ENCODE measurements at places on chromosomes 4 and X.

DNA sequence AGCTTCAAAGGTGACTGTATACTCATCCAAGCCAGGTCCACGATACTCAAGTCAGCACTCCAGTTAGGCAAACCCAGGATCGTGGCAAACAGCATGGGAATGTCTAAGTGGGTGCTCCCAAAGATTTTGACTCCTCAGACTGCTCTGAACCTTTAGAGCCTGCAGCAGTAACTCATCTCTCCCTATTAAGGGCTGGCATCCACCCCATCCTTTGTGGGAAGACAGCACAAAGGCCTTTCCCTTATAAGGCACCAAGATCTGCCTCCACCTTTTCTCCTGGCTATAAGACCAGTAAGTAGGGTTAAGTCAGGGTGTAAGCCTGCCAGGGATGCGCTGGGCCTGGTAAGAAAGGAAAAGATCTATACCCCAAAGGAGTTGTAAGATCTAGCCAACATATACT is 23.6 kb upstream of the SLC25A43 start:
- no peak for ATAC-seq

DNA sequence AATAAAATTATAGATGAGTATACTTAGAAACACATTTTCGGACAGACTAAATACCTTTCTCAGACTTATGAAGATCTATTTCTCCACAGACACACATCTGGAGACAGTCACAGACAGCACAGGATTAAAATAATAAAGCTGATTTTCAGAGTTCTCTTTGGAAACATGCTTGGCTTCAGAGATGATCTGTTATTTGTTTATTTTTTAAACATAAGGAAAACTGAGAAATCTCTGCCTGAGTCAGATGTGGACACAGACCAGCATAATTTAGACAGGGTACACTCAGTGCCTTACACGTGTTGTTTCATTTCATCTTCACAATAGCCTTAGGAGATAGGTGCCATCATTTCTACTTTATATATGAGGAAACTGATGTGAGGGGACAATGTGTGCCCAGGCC is 92.1 kb downstream of the SLC9A7 start:
- no peak for ATAC-seq

DNA sequence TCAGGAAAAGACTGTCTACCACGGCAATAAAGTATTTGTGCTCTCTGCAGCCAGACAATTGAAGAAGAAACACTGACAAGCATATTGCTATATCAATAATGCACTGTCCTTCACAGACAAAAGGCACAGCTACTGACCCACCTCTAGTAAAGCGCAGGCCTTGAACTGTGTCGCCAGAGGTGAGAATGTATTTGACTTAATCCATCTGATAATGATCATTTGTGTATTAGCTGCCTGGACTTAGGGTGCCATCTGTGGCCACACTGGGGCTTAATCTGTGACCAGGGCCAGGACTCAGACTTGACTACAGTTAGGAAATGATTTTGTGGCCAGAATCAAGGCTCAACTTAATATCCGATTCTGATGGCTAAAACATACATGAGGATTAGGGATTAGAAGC is 260.4 kb downstream of the SMARCA1 start:
- ATAC-seq, result no peak

DNA sequence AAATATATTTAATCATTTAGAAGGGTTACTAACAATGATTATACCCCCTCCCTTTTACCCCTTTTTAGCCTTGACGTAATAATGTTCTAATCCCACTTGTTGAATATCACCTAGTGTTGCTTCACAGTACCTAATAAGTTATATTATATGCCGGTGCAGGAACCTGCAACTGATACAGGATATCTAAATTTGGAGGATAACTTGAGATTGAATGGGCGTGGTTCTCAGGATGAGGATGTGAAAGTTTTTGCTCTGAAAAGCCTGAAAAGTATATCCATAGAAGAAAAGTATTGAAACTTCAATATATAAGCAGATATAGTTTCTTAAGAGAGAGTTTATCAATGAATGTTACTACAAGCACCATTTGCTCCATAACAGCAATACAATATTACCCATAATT is 59.8 kb downstream of the ZNF711 start:
- ATAC-seq, result no peak

- no peak for ATAC-seq
Measured at GRCh38 chr4:78542373-78542772, 9.2 kb upstream of the ANXA3 start.

- no peak for ATAC-seq
Measured at GRCh38 chr4:183602557-183603027, 56.4 kb downstream of the RWDD4 start.

DNA sequence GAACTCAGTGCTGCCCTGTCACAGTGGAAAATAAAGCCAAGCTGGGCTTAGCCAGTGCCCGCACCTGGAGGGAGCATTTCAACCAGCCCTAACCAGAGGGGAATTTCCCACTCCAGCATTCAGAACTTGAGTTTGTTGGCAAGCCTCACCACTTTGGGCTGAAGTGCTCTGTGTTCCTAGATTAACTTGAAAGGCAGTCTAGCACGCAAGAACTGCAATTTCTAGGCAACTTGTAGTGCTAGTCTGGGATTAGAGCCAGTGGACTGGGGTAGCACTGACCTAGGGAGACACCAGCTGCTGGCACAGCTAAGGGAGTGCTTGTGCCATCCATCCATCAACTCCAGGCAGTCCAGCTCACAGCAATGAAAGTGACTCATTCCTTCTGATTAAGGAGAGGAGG is 1060.6 kb upstream of the GRID2 start:
- ATAC-seq, result no peak

GRCh38 chrX:52574416-52575275 is 57.8 kb upstream of the XAGE1B start:
- ATAC-seq, result no peak

DNA sequence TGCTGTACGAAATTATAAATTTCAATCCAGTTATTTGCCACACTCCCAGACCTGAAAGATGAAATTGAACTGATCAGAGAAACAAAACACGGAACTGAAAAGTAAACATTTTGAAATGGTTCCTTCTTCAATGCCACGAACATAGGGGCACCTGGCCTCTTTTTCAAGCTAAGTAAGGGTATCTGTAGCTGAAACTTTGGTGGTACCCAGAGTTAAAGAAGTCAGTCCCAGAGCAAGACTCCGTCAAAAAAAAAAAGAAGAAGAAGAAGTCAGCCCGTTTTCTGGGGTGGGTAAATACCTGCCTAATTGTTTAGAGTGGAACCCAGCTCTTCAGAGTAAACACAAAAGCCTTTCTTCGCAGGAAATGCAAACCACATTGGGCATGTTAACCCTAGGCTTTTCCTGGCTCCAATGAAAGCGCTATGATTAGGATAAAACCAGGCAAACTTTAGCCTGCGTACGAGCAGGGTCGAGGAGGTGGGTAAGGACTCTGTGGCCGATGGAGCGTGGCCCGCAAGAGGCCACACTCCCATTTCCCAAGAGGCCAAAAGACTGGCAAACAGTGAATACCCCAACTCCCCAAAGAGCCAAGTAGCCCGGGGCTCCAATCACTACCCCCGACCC is 1.3 kb downstream of the ANTXR2 start:
- ATAC-seq, result peak; percentile 65

GRCh38 chrX:106481341-106481740 is 130.4 kb upstream of the RADX start:
- peak; percentile 48 for ATAC-seq

DNA sequence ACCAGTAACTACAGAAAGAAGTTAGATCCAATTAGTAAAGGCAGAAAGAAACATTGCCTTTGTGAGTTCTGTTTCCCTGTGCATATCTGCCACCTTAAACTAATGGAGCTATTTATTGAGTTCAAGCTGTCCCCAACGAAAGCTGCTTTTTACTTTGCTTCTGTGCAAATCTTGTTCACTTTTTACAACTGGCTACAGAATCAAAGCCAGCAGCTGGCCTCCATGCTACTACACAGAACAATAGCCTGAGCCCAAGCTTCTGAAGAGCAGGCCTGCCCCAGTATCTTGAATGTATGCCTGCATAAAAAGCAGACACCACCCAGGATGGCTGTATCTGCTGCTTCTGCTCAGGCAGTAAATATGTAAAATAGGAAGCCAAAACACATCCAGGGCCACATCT is 28.1 kb downstream of the ANK2 start:
- ATAC-seq, result no peak

DNA sequence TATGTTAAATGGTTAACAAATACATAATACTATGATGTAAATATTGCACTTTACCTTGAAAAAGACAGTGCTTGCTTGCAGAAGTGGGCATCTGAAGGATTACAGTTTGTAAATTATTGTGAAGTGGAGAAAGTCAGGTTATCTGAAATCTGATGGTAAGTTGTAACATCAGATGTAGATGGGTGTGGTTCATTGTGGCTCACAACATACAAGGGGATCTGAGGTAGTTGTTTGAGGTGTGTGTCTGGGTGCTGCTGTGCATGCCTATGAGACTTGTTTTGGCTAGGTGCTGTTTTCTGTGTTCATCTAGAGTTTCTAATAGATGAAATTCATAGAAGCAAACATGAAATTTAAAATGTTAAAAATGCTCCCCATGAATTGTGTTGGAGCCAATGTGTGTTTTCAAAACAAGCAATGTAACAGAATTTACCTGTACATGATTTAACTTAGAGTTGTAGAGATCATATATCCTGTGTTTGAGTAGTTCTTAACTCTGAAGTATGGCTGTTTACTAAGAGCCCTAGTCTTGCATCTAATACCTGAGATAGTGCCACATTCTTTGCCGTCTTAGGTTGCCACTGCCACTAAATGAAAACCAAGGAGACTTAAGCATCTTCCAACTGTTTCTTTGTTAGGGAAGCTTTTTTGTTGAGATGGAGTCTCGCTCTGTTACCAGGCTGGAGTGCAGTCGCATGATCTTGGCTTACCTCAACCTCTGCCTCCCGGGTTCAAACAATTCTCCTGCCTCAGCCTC is 11.9 kb upstream of the NDUFC1 start:
- no peak for ATAC-seq

DNA sequence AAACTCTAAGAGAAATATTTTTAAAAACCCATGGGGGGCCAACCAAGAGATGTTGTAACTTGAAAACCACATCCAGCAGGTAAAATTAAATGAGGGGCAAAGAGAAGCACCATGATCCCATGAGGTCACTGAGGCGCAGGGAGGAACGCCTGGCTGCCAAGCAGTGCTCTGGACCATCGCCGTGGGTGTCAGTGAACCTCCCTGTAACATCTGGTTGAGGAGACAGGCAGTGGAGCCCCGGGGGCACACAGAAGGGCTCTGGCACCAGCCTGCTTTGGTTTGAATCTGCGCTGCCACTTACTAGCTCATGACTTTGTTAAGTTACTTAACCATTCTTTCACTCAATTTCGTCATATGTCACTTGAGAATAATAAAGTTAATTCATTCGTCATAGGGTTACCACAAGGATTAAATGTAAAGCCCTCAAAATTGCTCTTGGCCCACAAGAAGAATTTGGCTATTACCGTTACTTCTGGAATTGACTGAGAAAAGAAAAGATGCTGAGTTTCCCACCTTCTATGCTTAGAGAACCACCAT is 41.6 kb upstream of the SLC25A4 start:
- ATAC-seq, result no peak

- ATAC-seq, result no peak
Measured at GRCh38 chr4:23945451-23946017, 55.7 kb upstream of the PPARGC1A start.

DNA sequence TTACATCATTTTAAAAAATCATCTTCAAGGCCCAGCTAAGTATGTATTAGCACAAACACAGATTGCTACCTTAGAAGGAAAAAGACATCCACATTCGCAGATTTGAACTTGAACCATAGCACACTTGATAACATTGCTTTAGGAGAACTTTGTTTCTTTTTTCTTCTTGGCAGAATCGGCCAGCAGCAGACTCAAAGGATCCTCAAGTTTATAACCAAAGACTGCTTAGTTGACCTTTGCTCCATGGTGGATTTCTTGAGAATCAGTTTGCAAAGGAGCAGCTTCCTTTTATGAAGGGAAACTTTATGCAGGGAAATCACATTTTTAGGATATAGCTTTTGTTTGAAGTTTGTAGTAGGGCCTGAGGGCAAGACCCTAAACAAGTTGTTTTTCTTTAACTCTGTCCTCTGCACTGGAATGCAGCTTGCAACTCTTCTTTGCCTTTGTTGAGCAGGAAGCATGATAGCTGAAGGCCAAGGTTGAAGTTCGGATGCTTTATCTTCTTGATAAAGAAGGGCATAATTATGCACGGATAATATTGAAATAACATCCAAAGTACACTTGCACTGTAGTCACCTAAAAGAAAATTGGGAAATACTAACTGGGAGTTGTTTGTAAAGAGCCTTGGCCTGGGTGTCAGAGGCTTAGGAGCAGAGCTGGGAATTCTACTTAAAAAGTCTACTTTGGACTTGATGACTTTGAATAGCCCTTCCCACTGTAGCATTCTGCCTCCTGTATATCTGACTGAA is 78.4 kb downstream of the CDS1 start:
- ATAC-seq, result no peak

GRCh38 chr4:46506876-46507275 is 116.9 kb upstream of the GABRA2 start:
- ATAC-seq, result no peak

DNA sequence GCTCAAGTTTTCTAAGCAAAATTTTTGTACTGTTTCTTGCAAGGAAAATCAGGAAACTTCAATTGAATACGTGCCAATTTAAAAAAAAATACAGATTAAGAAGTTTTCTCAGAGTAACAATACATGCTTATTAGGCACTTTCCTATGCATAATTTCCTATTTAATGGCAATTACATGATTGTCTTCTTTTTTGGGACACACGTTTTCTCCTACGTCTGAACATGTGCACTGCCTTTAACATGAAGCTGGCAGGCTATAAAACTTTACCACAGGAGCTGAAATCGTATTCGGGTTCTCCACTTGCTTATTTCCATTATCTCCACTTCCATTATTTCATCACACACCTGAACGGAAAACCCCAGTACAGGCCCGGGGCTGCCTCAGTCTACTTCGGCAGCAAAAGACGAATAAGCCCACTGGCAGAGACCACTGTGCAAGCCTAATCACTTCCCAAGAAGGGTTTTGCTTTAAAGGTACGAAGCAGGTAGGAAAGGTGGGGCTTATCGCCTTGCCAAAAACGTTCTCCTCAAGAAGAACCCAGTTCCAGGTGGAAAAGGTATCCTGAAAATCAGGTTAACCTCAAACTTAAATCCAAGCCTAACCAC is 575 bp downstream of the RCHY1 start:
- peak; percentile 0 for ATAC-seq

GRCh38 chrX:47214435-47215077 is 3.9 kb upstream of the CDK16 start:
- no peak for ATAC-seq

DNA sequence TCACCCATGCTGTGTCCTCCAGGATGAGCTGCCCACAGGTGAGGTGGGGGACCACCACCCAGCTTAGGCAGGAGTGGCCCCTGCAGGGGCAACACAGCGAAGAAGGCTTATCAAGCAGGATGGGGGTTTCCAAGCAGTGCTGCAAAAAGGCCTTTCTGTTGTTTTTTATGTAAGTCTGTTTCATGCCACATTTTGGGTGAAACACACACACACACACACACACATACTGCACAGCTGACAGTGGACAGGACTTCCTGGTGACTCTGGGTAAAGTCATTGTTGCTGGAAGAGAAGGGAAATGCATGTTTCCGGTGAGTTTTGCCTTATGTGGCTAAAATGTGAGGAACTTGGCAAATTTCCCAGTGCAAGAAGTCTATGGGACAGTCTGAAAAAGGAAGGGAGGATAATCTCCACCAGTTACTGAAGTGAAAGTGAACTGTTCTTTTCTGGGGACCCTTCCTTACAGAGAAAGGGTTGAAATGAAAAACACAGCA is 119.2 kb downstream of the IRF2 start:
- peak; percentile 56 for ATAC-seq

GRCh38 chr4:82785611-82786400 is 12.8 kb downstream of the SCD5 start:
- ATAC-seq, result no peak
